ENCODE measurements at places on chromosomes 4 and X.
A peak's percentile ranks its signal among the peaks of the same experiment; 100 is the strongest.

GRCh38 chr4:126738926-126739325 is 893.8 kb upstream of the INTU start:
- no peak for DNase-seq

DNA sequence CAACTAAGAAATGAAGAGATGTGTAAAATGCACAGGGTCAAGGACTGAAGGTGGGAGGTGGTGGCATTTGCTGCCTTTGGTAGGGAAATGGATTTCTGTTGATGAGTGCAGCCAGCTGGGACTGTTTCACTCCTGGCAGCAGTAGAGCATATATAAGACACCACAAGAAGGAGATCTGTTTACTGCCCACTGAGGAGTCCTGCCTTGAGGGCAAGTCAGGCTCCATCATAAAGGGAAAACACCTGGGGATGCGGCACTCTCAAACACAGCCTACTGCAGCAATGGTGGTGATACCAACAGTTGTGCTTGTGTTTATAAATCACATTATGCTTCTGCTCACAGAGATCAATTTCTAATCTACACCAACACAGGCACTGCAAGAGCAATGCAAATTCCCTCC is 222.1 kb downstream of the TACR3 start:
- peak; percentile 3 for DNase-seq

DNA sequence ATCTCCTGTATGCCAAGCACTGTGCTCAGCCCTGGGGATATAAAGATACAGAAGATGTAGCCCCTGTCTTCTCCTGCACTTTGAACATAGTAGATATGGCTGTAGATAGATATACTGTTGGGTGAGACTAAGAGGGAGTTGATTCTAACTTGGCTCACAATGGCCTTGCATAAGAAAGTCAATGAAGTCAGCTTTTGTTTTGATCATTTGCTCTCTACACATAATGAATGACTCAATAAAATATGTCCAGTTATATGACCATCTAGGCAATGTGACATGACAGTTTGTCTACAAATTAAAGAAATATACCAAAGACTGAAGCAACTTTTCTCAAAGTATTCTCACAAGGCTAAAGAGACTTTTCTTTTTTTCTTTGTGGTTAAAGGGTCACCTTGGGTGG is 147.6 kb upstream of the DIPK2B start:
- no peak for DNase-seq

DNA sequence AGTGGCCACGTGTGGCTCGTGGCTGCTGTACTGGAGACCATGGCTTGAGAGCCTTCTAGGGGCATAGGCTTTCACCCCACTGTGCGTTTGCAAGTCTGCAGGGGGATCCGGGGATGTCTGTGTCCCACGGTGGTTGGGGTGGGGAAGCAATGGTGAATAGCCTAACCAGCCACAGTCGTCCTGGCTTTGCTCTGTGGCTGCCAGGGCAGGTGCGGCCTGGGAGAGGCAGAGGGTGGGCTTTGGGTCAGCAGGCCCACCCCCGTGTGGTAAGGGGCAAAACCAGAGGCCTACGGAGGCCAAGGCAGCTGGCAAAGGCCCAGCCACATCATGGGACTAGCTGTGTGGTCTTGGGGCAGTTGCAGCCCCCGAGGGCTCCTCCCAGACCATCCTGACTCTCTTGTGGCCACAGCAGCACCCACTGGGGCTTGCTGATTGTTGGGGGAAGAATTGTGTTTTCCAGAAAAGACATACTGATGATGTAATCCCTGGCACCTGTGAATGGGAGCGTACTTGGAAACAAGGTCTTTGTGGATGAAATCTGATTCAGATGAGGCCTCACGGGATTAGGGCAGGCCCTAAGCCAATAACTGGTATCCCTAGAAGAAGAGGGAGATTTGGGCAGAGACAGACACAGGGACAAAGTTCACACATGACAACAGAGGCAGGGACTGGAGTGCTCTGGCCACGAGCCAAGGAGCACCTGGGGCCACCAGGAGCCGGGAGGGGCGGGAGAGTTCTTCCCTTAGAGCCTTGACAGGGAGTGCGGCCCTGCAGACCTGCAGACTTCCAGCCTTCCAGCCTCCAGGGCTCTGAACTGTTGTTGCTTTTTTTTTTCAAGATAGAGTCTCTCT is 2.9 kb downstream of the CPZ start:
- DNase-seq: no peak

DNA sequence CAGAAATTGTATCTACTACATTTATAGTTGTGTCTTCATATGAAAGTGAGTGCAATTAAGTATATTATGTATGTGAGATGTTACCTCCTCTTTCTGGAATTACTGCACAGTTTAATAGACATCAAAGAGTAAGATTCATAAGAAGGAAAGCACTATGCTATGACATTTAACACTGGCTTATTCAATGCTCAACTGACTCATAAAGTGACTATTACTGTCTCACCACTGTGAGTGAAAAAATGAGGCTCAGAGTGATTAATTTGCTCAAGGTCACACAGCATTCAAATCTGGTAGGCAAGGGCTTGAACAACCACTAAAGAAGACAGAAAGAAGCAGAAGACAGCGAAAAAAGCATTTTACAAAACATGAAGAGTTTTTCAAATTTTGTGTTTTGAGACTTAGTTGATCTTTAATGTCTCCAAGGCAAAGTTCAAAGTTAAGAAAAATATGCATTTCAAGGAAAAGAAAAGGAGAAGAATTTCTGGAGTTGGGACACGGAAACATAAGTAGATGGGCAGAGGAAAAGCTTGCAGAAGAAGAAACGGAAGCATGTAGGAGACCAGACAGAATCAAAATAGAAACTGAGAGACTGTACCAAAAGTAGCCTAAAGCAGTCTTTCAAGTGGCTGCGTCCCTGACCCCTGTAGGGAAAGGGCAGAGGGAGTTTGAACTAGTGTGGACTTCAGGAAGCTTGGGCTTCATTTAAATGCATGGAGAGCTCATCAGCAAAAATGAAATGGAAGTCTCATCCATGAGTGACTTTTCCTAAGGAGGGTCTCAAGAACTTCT is 66.3 kb downstream of the KCNIP4 start:
- DNase-seq: no peak

- DNase-seq: no peak
Measured at GRCh38 chrX:137071596-137071995, 37.8 kb upstream of the GPR101 start.

DNA sequence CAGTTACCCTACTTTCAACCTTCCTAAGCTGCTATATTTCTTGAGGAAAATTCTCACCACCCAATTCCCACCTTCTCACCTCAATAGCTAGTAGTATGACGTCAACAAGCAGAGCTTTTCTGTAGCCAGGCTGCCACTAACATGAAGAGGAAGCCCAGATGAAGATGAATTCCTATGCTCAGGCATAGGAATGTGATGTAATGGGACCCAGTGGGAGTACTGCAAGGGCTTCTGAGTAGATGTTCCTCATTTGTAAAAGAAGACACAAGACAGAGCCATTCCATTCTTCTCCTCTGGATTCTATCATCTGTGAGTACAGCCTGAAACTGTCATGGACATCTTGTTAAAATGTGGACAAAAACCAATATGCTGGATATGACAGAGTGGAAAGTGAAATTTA is 81.6 kb upstream of the KLF3 start:
- no peak for DNase-seq

DNA sequence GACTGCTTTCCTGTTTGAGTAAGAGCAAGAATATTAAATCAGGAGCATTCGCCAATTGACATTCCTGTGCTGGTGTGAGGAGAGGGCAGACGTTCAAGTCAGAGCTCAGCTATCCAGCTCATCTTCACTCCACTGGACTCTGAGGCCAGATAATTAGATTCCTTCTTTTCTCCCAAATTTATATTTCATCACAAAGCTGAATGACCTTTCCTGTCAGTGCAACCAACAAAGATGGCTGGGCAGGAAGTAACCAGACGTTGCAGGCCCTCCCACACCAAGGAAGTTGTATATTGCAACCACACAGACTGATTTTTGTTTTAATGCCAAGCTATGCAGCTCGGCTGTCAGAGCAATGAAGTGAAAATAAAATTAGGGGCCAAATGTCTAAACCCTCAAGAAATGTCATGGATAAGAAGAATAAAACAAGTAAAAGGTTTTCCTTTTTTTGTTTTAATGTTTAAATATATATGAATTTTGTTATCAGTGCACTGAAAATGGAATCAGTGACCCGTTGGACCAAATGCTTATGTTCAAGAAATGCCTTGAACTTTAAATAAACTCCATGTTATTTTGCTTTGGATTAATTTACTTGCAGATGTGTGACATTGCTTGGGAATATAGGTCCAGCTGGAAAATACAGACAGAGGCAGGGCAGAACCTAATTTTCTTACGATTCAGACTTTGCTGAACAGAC is 578.9 kb upstream of the FAT1 start:
- DNase-seq: no peak

- DNase-seq: no peak
Measured at GRCh38 chr4:56048702-56049431, 100.1 kb downstream of the CEP135 start.

- peak; percentile 36 for DNase-seq
Measured at GRCh38 chr4:168095776-168096406, 3.6 kb downstream of the ANXA10 start.

- no peak for DNase-seq
Measured at GRCh38 chrX:133639726-133640125, 224.4 kb upstream of the GPC4 start.

GRCh38 chr4:122798101-122798500 is 28.5 kb upstream of the FGF2 start:
- DNase-seq: peak; percentile 67

GRCh38 chr4:24470666-24471485 is 113.5 kb downstream of the DHX15 start:
- no peak for DNase-seq

DNA sequence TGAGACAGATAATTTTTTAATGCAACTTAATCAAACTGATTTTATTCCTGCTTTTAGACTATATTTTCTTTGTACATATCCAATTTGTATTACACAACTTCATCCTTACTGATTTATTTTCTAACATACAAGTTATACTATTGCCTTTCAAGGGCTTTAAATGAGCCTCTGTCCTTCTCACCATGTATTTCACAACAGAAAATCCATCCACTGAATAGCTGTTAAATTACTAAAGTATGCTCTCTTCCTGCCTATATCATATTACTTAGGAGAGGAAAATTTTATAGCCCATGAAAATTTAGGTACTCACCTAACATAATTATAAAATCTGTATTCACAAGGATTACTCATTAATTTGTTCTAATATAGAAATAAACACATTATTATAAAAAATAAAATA is 528.6 kb downstream of the ANKRD50 start:
- DNase-seq: no peak

GRCh38 chrX:56763556-56764152 is 34.6 kb downstream of the NBDY start:
- no peak for DNase-seq

GRCh38 chr4:70844180-70844579 is 4.5 kb upstream of the GRSF1 start:
- DNase-seq: no peak

DNA sequence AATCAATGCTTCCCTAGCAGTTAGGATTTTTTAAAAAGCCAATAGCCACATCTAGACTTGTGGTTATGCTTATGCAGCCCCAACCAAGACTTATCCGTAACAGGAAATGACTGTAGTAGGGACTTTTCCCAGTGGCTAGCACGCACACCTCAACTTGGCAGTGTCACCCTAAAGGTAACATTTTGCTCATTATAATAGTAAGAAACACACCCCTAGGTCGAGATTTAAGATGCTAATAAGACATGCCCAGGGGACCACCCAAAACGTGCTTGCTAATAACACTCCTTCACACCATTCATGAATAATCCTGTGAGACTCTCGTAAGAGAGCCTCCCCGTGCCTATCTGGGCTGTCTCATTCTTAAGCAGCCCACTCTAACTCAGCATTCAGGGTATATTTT is 195.3 kb downstream of the CHIC1 start:
- no peak for DNase-seq

DNA sequence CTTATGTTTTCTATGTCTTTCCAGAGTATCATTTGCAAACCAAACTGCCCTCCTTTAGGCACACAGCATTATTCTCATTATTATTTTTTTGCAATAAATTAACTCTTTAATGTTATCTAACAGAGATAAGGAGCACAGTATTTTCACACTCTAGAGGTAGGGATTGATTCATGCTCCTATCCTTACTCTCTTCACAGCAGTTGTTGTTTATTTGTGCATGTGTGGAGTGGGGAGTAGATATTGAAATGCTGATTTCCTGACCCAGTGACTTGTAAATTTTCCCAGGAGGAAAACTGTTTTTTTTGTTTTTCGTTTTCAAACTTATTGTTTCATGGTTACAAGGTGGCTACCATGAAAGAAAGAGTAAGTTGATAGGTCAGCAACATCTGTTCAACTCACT is 140.0 kb downstream of the NPFFR2 start:
- DNase-seq: no peak

DNA sequence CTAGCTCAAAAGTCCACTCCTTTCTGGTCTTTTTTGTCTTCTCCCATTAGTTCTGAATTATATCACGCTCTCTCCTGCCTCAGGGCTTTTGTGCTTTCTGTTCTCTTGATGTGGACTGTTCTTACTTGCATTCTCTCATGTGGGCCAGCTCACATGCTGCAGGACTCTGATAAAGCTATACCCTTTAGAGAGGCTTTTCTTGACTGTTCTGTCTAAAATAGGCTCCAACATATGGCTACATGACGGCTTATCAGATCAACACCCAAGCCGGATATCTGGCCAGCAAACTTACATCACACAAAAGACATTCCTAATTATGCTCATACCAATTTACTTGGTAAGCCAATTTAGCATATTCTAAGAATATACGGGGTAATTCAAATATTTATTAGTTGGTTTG is 1494.5 kb downstream of the TECRL start:
- no peak for DNase-seq

- DNase-seq: no peak
Measured at GRCh38 chrX:132957211-132958090, 978 bp downstream of the HS6ST2 start.

GRCh38 chr4:41177016-41177415 is 37.3 kb downstream of the APBB2 start:
- DNase-seq: peak; percentile 25

DNA sequence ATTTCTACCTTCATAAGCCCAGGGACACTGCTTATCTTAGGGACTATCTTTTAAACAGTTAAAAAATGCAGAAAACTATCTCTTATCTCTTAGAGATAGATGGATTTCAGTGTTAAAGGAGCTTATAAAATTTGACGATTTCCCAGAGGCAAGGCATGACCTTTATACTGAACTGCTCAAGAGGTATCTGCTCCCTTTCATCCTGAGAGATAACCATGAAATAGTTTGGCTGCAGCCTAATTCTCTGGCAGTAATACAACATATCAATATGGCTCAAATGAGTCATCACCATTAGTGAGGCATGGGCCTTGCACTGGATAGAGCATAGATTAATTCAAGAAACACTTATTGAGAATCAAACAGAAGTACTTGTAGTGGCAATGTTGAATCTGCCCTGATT is 348.2 kb upstream of the GRIA3 start:
- DNase-seq: no peak

- DNase-seq: no peak
Measured at GRCh38 chrX:123481913-123482851, 250.7 kb downstream of the THOC2 start.

GRCh38 chrX:44828008-44828605 is 15.7 kb upstream of the DUSP21 start:
- peak; percentile 39 for DNase-seq

DNA sequence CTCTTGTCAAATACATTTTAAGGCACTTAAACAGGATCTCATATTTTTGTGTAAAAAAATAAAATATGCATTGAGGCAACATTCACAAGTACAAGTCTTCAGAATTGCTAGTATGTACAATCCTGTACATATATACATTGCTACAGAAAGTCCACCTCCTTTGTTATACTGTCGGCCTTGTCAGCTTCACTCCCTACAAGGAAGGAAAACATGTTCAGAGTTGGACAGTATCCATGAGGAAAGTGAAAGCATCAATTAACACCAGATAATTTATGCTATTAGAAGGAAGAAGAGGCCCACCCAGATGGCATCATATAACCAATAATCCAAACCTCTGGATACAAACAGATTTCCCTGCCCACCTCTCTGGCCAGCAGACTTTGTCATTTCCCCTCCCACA is 42.0 kb downstream of the REELD1 start:
- no peak for DNase-seq

All from PC-9 (cell line).